ENCODE measurements at places on chromosomes 6 and 20. TPM values are rescaled to one million over a fixed set of nuclear protein-coding genes. Genes with fewer than 3 reads are reported as not detected.

CCDC170 gene
- polyA plus RNA-seq = not detected

GLO1 gene
- polyA plus RNA-seq = 221 TPM

TMEM151B gene
- not detected for polyA plus RNA-seq

GRCh38 chr6:129785756-129786135 is 75.4 kb downstream of the TMEM244 start:
- H3K27me3 ChIP-seq = peaks cover 4% of the 10 kb centered on the region
- no peaks in the 10 kb centered on the region for H3K36me3 ChIP-seq
- H3K4me3 ChIP-seq = no peak overlapping the region
- no peak for DNase-seq

GRCh38 chr6:14506656-14507246 is 389.2 kb downstream of the CD83 start:
- DNase-seq = no peak
- H3K27me3 ChIP-seq = no peaks in the 10 kb centered on the region
- H3K4me3 ChIP-seq = no peak overlapping the region
- no peaks in the 10 kb centered on the region for H3K4me1 ChIP-seq

DNA sequence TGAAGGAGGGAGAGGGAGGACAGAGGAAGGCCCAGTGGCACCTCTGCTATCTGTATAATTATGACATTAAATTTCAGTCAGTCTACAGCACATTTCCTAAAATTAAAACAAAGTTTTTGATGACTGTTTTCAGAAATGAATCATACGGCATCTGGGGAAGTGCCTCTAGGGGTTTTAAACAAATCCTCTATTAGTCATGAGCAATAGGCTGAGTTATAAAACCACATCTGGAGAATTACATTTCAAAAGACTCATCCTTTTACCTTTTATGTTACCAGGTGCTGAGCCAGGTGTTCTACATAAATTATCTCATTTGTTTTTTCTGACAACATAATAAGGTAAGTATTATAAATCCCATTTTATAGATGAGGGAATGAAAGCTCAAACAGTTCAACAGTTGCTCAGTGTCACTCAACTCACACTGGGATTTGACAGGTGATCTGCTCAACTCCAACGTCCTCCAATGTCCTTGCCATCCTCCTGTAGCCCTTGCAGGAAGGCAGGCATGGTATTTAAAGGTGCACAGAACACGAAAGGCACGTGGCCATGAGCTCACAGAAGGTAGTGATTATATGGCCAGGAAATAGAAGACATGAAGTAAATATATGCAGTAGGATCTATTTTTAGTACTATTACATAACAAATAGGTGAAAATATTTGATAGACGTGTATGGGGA is 184.2 kb upstream of the MAN1A1 start:
- H3K4me3 ChIP-seq = no peak overlapping the region
- DNase-seq = peak; percentile 21
- no peaks in the 10 kb centered on the region for H3K27me3 ChIP-seq
- H3K4me1 ChIP-seq = peaks cover 13% of the 10 kb centered on the region
- no peaks in the 10 kb centered on the region for H3K36me3 ChIP-seq

DNA sequence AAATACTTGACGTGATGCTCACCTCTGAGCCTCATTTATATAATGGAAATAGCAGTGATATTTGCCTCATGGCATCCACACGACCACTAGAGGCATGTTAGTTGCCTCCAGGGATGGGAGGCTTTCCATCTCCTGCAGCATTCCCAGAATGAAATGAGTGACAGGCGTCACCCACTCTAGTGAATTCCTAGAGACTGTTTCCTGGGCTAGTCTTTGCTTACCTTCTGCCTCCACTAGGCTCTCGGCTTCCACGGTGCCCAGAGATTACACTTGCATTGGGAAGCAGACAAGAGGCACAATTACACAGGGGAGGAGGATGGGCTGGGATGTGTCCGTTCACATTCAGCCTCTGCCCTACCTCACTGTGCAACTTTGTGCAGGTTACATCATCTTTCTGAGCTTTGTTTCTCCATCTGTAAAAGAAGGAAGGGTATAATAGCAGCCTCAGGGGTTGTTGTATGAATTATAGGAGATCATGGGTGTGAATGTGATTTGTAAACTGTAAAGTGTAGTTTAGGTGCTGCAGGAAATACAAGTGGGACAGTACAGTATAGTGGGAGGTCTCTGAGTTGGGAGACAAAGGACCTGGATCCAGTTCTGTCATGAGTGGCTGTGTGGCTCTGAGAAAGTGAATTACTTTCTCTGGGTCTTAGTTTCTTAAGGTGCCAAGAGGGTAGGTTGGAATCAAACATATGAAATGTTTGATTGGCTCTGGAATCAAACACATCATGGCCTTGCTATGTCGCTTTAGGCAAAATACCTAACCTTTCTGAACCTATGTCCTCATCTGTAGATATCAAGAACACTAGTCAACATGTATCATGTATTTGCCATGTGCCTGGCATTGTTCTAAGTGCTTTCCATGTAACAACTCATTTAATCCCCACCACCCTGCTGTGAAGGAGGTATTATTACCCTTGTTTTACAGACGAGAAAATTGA is 3.6 kb upstream of the VSTM2L start:
- no peaks in the 10 kb centered on the region for H3K27me3 ChIP-seq
- H3K36me3 ChIP-seq = no peaks in the 10 kb centered on the region
- no peak for DNase-seq
- no peaks in the 10 kb centered on the region for H3K4me1 ChIP-seq
